ENCODE measurements at places on chromosomes 6 and 20.
A peak's percentile ranks its signal among the peaks of the same experiment; 100 is the strongest.

DNA sequence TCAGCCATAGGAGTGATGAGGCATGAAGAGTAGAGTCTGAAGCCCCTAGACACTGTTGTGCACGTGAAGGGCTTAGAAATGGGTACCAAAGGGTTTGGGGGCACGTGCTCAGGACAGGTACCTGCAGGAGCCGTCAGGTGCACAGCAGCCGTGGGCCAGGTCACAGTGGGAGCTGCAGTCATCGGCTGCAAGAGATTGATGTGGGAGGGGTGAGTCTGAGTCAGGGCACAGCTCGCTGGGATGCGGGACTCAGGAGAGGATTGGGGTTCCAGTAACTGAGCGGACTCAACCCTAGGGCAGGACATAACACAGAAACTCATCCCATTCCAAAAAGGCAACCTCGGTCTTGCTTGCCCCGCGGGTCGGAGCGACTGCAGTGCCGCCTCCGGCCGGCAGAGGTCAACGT, 1.1 kb downstream of the DLK2 start:
- peak; percentile 51 for DNase-seq

- no peak for DNase-seq
These were observed 85.3 kb downstream of the GJA10 start for GRCh38 chr6:89979481-89980119.

GRCh38 chr6:134585517-134585873, 267.6 kb upstream of the SGK1 start:
- DNase-seq, result no peak

- no peak for DNase-seq
These were observed 273.8 kb upstream of the AGPAT4 start for GRCh38 chr6:161547617-161548016.

- DNase-seq, result no peak
These were observed 125.2 kb downstream of the MYO6 start for GRCh38 chr6:75874224-75874623.

DNA sequence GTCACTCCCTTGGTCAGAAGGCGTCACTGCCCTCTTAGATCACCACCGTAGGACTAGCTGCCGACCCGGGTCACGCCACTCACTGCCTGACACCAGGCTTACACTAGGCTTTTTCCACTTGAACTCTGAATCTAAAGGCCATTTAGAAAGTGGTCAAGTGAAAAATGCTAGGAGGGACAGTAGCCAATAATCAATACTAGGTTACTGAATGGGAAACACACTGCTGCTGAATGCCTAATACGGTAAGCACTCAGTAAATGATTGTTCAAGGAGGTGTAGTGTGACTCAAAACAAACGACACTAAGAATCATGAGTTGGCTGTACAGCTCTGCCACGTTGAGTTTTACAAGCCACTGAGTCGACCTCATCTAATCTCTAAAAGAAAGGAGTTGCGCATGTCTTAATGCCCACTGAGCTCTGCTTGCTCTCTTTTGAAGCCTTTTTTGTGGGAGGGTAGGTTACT, 760 bp upstream of the IBTK start:
- no peak for DNase-seq

GRCh38 chr20:18279242-18279641, 9.1 kb upstream of the ZNF133 start:
- DNase-seq, result no peak

DNA sequence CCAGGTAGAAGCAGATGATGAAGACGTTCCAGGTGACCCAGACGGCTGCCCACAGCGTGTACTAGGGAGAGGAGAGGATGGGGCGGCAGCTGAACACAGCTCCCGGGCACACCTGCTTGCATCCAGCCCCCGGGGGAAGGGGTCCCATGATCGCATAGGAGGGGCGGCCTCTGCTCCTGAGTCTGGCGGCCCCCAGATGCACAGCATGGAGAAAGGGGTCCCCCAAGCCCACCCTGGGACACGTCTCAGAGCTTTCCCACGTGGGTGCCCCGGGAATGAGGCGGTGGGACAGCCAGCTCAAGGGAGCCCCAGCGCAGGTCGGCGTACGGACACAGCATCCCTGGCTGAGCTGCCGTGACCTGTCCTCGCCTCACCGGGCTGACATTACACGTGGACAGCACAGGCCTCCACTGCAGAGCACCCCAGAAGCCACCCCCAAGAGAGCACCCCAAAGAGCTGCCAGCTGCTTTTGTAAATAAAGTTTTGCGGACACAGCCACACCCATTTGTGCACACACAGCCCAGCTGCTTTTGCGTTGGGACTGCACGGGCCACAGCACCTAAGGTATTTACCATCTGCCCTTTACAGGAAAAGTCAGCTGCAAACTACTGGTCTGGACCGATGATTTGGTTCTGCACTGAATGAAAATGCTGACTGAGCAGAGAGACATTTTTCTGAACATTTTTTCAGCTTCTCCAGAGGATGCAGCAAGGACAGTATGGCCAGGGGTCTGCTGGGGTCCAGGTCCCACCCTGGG, 5.2 kb downstream of the NKAIN4 start:
- no peak for DNase-seq

DNA sequence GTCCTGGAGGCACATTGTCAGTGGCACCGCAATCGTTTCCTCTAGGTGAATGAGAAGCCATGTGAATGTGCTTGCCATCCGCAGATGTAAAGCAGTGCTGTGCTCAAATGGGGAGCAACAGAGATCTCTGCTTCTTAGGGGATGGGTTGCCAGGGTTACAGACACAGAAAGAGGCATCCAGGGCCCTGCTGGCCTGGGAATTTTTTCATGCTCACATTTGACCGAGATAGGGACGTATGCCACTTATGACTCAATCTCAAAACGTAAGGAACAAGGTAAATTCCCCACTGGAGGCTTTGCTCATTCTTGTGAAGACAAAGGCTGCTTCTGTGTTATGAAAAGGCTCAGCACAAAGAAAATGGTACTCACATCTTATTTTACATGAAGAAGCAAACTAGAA, 11.0 kb downstream of the C6orf118 start:
- DNase-seq, result no peak

DNA sequence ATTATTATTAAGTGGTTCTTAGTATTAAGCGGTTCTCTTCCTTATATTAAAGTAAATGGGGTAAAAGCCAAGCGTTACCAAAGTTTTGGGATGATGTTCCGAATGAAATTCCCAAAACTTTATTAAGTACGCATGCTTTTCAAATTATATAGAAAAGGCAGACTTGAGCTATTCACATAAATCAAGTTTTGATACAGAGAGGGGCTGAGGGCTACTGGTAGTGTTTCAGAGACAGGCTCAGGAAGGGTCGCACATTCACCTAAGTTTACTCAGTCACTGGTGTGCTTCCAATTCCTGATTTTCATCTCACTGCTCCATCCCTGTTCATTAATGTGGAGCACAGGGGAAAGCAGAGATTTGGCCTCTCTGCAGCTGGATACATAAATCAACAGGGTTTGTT, 652.2 kb downstream of the QKI start:
- no peak for DNase-seq

DNA sequence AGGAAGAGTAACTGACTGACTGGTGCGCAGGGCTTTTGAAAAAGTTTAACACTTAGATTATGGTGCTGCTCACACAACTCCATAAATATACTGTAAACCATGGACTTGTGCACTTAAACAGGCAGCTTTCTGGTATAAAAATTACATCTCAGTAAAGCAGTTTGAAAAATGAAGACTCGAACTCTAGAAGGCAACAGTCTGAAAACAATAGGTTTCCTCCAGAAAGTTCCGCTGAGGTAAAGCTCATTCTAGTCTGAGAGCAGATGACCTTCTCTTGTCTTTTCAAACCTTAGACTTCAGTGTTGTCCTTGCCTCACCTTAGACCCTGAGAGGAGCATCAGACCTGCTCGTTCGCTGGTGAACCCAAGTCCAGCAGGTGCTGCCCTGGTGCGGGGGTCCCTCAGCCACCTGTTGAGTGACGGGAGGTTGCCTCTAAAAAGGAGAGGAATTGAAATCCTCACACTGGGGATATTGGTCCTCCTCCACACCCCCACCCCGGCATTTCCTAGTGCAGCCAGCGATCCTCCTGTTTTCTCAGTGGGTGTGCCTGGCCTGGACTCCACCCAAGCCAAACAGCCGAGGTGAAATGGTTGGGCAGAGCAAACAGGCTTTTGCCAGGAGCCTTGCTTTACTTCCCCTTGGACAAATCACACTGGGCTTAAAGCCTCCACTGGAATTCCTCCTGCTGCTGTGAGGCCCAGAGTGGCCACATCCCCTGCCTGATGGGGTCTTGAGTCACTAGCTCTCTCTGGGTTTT, 14.7 kb upstream of the PYGB start:
- DNase-seq, result no peak

GRCh38 chr6:130143709-130144108, 79.0 kb downstream of the SAMD3 start:
- DNase-seq, result no peak

GRCh38 chr6:70389261-70389660, 24.0 kb upstream of the FAM135A start:
- no peak for DNase-seq

- no peak for DNase-seq
These were observed 264.2 kb downstream of the SYNE1 start for GRCh38 chr6:152372945-152373344.

GRCh38 chr6:46175446-46175845, 4.7 kb upstream of the ENPP5 start:
- DNase-seq, result no peak

- DNase-seq, result no peak
These were observed 121.1 kb downstream of the GPR63 start for GRCh38 chr6:96716221-96716620.

DNA sequence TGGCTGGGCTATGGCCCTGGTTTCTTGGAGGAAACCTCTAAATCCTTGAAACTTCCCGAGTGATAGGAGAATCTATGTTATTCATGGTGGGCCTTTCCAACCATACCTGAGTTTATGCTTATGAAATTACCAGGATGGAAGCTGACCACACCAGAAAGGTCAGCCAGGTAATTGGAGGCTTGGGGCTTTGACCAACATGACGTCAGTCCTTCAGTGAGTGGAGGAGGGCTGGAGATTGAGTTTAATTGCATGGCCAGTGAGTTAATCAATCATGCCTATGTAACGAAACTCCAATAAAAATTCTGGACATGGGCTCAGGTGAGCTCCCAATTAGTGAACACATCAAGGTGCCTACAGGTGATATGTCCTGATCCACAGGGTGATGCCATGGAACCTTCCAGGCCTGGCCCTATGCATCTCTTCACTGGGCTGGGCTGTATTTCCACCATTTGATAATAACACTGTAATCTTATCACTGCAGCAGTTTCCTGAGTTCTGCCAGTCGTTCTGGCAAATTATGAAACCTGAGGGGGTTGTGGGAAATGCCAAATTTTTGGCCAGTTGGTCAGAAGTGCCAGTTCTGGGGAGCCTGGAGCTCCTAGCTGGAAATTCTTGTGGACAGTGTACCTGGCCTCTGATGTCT, 106.5 kb downstream of the CDH26 start:
- DNase-seq, result no peak

GRCh38 chr20:44911264-44911921, 1.5 kb downstream of the PABPC1L start:
- DNase-seq, result no peak

- DNase-seq, result no peak
These were observed 96.2 kb downstream of the PSMG4 start for GRCh38 chr6:3355011-3355357.

DNA sequence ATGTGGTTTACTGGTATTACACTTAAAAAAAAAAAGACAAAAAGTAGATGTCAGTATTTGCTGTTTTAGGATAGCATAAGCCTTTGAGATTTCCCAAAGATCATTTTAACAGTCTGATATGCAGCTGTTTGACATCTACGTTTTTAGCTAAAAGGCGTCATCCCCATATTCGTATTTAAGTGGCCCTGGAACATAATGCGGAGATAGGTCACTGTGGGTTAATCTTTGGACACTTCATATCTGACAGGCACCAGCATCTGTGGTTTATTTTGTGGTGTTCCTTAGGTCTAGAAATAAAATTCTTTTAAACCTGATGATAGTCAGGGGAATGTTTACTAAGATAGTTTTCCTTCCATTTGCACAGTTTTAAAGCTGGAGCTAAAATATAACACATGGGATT, 313.7 kb downstream of the SOX4 start:
- DNase-seq, result no peak
